CD4-positive, alpha-beta T cell treated with Interleukin-15 for 1 hour (primary cell): ENCODE measurements at places on chromosomes 6 and 20.
A peak's percentile ranks its signal among the peaks of the same experiment; 100 is the strongest.

DNA sequence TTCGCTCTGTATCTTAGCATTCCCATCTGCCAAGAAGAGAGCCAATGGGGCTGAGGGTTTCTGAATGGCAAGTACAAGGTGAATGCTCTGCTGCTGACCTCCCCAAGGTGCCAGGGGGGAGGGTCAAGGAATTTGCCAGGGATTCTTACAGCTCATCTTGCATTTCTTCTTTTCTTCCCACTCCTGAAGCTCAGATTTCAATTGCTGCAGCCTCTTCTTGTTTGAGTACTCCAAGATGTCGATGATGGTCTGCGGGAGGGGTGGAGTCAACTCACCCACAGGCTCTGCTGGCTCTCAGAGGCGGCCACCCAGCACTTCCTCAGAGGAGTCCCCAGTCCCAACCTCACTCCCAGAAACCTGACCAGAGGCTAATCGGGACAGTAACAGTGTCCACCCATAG is 12.4 kb downstream of the C20orf96 start:
- DNase-seq, result no peak

DNA sequence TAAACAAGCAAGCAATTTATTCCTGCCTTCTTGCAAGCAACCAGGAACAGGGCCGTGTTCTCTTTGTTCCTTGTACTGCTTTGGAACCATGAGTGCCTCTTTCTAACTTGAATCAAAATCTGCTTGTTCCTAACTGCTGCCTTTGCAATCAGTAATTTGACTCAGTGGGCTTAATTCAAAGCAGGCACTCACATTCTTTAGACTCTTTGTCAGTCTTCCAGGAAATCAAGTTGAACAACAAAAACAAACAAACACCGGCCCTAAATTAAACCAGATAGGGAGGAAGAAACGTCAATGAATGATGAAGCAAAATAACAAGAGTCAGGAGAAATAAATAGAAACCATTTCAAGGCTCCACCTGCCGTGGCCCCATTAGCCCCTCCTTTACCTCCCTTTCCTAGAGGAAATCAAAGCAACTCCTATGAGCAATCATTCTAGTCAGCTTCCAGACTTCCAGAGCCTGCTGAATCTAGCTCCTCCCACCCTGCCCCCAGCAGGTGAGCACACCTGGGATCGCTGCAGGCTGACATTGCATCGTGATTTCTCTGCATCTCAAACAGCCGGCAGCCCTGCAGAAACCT is 582.2 kb upstream of the FLRT3 start:
- no peak for DNase-seq

- DNase-seq, result no peak
Observed at GRCh38 chr20:23156842-23157423, 70.8 kb upstream of the CD93 start.

- DNase-seq, result no peak
Observed at GRCh38 chr6:106072501-106073090, 13.5 kb upstream of the PRDM1 start.

DNA sequence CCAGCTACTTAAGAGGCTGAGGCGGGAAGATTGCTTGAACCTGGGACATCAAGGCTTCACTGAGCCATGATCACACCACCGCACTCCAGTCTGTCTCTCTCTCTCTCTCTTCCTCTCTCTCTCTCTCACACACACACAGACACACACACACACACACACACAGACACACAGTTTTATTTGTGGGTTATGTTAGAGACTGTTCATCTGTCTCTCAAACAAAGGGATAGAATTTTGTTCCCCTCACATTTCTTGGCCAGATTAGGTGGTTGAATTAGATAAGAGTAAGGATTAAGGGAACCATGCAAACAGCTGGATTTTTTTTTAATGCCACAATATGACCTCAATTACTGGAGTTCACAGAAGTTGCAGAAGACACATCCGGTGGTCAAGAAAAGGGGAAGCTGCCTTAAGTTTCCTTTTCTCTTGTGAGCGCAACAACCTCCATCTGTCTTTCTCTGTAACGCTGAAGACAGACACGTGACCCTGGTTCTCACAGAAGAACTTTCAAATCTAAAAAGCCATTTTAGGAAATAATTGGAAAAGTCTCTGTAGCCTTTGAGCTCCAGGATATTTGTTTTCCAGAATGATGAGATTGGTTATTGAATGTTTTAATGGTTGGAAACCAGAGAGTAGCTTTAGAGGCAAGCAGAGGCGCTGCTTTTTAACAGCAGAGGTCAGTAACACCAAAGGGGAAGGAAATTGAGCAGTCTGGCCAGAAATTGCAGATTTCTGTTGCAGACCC is 32.9 kb upstream of the LGSN start:
- DNase-seq, result peak; percentile 47

DNA sequence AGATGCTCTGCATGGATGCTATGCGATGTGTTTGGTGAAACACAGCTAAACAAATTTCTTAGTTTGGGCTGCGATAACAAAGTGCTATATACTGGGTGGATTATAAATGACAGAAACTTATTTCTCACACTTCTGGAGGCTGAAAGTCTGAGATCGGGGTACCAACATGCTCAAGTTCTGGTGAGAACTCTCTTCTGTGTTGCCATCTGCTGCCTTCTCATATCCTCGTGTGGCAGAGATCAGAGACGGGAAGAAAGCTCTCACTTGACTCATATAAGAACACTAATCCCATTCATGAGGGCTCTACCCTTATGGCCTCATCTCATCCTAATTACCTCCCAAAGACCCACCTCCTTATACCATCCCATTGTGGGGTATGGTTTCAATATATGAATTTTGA is 162.0 kb upstream of the DTNBP1 start:
- no peak for DNase-seq

GRCh38 chr20:59774921-59775686 is 158.3 kb downstream of the SYCP2 start:
- DNase-seq, result no peak

- no peak for DNase-seq
Observed at GRCh38 chr6:113888493-113888892, 31.3 kb downstream of the MARCKS start.

DNA sequence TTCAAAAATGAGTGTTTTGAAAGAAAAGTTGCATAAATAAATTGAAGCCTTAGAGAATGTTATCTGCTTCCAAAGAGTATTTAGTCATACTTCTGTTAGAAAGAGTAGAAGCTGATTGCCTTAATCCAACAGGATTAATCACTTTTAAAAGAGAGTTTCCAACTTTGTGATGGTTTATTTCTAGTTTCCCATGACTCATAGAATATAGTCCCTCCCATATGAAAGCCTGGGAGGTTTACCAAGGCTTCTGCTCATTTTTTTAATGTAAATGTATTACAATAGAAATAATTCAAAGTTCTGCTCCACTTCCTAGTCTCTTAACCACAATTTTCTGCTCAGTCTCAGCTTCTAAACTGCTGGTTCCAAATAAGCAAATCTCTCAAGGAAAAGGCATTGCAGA is 118.0 kb upstream of the IRAK1BP1 start:
- DNase-seq, result no peak

- DNase-seq, result no peak
Observed at GRCh38 chr20:62533591-62534495, 58.0 kb upstream of the GATA5 start.

DNA sequence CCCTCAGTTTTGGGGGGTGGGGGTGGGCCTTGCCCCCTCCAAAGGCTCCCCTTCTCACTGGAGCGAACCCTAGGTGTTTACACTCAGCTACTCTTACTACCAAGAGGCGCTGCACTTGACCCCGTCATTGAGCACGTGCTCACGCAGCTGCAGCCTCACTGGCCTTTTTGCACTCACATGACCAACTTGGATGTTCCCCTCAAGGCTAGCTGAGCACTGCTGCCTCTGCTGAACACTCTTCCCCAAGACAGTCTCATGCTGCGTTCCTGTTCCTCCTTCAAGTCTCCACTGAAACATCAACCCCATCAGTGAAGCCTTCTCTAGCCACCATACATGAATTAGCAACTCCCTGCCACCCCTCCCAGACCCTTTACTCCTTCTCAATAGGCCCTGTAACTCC is 4.0 kb downstream of the SOD2 start:
- no peak for DNase-seq

GRCh38 chr20:47765691-47766594 is 19.3 kb downstream of the SULF2 start:
- DNase-seq, result no peak

GRCh38 chr6:24766680-24767462 is 7.9 kb upstream of the GMNN start:
- no peak for DNase-seq
